HFFc6 (cell line): ENCODE measurements at places on chromosomes 3 and 15. TPM values are rescaled to one million over a fixed set of nuclear protein-coding genes. Genes with fewer than 3 reads are reported as not detected.

- DNase-seq, result no peak
These were observed 76.1 kb upstream of the LRRFIP2 start for GRCh38 chr3:37250435-37250834.

GRCh38 chr3:158685159-158685558 lies 12.7 kb upstream of the LXN start:
- peak; percentile 7 for DNase-seq

Gene HEG1
- 95.7 to 115 TPM (median 105 TPM) in 3 replicates for total RNA-seq

GRCh38 chr15:33442449-33442848 lies 131.7 kb downstream of the RYR3 start:
- DNase-seq, result no peak

Gene ATG3
- 62.8 to 78.1 TPM (median 73.6 TPM) in 3 replicates for total RNA-seq

DNA sequence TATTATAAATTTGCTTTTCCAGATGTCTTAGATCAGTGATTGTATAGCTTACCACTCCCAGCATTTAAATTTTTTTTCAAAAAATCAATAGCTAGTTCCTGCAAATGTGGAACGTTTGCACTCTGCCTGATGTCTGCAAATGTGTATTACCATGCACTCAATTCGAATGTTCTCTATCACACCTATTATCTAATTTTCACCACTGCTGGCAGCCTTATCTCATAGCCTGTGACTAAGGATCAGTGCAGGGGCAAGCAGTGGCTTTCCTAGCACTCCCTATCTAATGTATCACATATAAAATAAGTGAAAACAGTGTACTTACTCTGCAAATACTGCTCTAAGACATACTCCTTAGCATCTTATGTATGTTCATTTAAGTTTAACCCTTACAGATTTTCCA lies 196.3 kb upstream of the PLSCR5 start:
- no peak for DNase-seq

Gene ALPK3
- total RNA-seq, result 0.06 to 0.18 TPM (median 0.10 TPM) in 3 replicates

- DNase-seq, result no peak
These were observed 106.7 kb upstream of the THRB start for GRCh38 chr3:24601066-24601939.

Gene SH3GL3
- total RNA-seq, result not detected in 2 replicates

DNA sequence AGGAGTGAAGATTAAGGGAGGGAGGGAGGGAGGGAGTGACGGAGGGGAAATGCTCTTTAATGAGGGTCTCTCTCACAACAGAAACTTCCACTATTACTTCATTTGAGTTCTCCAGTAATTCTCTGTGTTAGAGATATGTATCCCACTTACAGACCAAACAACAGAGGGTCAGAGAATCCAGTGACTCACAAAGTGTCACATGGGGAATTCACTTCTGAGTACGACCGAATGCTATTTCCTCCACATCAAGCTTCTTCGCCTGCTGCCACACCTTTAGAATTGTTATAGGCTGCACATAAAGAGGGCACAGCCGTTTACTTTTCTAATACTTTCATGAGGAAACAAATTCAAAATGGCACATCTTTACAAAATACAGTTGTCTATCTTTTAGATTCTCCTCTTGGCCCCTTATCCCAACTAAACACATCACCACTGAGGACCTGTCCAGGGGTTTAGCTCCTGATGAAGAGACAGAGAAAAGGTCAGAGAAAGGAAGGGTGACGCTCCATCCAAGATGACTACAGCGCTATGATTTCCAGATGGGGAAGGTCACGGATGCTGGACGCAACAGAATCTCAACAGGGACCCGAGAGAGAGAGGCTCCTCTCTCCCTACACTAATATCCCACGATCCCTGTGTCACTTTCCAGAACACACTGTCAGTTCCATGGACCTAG lies 119.0 kb downstream of the XXYLT1 start:
- peak; percentile 66 for DNase-seq
